ENCODE measurements at places on chromosomes 2 and 18.

GRCh38 chr2:24435391-24436316, 55.4 kb upstream of the NCOA1 start:
- no peak for DNase-seq

DNA sequence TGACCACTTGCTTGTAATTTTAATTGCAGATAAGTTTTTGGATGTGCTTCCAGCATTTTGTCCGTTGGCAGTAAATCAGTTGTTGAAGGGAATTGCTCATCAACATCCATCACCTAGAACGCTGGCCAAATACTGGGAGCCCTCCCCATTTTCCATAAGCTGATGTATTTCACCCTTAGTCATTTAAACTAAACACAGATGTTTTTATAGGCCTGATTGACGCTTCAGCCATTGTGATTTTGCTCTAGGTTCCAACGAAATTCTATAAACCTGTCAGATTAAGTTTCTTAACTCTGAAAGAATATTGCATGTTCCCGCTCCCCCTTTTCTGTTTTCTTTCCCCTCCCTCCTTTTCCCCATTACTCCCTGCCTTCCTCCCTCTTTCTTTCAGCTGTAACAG, 1.0 kb upstream of the RPRM start:
- DNase-seq = no peak

DNA sequence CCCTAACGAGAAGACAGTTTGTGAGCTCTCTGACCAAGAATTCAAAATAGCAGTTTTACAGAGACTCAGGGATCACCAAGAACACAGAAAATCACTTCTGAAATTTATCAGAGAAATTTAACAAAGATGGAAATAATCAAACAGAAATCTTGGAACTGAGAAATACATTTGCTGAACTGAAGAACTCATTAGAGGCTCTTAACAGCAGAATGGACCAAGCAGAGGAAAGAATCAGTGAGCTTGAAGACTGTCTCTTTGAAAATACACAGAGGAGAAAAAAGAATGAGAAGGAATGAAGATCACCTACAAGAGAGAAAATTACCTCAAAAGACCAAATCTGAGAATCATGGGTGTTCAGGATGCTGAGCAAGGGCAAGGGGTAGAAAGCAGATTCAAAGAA, 29.7 kb downstream of the ASB1 start:
- DNase-seq = no peak

DNA sequence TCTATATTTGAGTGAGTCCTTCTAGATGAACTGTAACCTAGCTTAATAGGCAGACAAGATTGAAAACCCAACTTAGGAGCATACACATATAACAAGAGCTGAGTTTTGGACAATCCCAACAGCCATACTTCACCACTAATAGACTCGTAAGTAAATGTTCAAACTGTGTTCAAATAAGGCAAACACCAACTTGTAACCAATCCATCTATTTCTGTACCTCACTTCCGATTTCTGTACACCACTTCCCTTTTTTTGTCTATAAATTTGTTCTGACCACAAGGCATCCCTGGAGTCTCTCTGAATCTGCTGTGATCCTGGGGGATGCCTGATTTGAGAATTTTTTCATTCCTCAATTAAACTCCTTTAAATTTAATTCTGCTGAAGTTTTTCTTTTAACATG, 1149.1 kb upstream of the NRXN1 start:
- no peak for DNase-seq

GRCh38 chr2:183519371-183520056, 395.3 kb downstream of the NUP35 start:
- DNase-seq = no peak

GRCh38 chr18:21602299-21602587, 1.7 kb upstream of the ESCO1 start:
- no peak for DNase-seq

DNA sequence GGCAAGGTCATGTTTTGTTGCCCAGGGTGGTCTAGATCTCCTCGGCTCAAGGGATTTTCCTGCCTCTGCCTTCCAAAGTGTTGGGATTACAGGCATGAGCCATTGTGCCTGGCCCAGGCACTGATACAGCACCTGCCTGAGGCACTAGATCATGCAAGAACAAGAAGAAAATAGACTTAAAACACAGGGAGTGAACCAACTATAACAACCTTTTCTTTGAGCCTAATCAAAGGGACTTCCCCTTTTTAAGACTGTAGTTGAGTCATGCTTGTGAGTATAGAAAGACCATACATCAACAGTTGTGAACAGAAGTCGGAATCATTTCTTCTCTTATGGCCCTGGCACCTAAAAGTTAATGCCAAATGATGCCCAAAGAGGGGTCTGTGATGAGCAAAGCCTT, 47.9 kb upstream of the MAPRE2 start:
- no peak for DNase-seq

DNA sequence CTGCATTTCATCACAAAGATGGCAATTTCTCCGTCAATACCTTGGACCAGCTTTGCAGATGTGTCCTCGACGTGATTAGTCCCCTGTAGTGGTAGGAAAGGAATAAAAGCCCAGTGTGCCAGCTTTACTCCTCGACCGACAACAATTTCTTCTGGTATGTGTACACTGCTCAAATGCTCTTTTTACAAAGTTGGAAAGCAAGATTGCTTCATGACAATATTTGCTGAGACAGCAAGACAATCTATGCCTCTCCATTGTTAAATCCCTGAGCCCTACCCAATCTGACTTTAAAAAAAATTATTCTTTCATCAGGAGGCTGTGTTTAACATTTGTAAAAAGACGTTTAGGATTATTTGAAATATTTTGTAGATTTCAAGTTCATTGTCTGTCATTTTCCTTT, 27.6 kb upstream of the ZEB2 start:
- no peak for DNase-seq

GRCh38 chr2:59149271-59149670, 908.1 kb upstream of the FANCL start:
- DNase-seq = no peak

- no peak for DNase-seq
Measured at GRCh38 chr2:204370172-204370718, 175.0 kb upstream of the PARD3B start.

DNA sequence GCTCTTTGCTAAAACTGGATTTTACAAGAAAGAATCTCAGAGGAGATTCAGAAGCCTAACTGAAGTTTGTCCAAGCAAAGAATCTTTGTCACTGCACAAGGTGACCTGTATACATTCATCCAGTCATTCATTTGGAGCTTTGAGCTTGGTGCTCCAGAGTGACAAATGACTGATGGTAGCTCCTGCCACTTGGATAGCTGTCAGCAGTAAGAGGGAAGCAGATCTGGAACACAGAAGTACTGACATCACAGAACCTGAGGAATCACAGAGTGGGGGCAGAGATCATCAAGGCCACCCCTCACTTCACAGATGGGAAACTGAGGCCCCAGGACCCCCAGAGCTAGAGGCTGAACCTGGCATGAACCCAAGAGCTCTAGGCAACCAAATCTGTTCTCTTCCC, 28.8 kb upstream of the IGFBP2 start:
- DNase-seq = no peak

DNA sequence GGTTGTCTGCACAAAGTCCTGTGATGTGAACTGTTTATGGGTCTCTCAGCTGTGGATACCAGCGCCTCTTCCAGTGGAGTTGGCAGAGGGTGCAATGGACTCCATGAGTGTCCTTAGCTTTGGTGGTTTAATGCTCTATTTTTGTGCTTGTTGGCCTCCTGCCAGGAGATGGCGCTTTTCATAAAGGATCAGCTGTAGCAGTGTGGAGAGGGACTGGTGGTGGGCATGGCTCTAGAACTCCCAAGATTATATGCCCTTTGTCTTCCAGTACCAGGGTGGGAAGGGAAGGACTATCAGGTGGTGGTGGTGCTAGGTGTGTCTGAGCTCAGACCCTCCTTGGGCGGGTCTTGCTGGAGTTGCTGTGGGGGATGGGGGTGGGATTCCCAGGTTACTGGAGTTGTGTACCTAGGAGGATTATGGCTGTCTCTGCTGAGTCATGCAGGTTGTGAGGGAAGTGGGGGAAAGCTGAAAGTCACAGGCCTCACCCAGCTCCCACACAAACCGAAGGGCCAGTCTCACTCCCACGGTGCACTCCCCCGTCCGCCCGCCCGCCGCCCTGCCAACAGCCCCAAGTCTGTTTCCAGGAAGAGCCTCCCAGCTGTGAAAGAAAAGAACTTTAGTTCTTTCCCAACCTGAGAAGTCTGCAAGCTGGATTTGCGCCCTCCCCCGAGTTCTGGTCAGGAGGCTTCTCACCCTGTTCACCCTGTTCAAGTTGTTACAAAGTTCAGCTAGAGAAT, 108.1 kb downstream of the MARCO start:
- DNase-seq = no peak

- no peak for DNase-seq
Measured at GRCh38 chr2:162769066-162769465, 69.5 kb downstream of the KCNH7 start.

- DNase-seq = no peak
Measured at GRCh38 chr2:33588232-33588631, 10.9 kb downstream of the FAM98A start.

GRCh38 chr2:71756280-71756906, 303.0 kb downstream of the DYSF start:
- no peak for DNase-seq

- no peak for DNase-seq
Measured at GRCh38 chr18:9419956-9420631, 55.2 kb upstream of the RALBP1 start.

All from RKO (cell line).